T-helper 9 cell (primary cell): ENCODE measurements at places on chromosomes 16 and 17.

DNA sequence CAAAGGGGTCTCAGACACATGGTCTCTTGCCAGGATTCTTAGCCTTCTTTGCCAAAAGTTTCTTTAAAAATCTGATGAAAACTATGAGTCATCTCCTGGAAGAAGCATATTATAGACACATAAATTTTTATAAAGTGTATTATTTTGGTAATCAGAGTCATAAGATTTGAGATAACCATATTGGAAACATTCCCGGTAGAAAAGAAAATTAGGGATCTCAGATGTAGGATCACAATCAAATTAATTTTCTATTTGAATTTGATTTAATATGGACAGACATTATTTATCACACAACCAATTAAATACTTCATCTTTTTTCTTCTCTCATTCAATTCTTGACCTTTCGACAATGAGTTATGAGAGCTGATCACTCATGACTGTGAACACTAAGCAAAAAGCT, 347.7 kb upstream of the CDH8 start:
- no peak for DNase-seq

- DNase-seq: no peak
Observed at GRCh38 chr16:48612611-48613010, 2.6 kb upstream of the N4BP1 start.

DNA sequence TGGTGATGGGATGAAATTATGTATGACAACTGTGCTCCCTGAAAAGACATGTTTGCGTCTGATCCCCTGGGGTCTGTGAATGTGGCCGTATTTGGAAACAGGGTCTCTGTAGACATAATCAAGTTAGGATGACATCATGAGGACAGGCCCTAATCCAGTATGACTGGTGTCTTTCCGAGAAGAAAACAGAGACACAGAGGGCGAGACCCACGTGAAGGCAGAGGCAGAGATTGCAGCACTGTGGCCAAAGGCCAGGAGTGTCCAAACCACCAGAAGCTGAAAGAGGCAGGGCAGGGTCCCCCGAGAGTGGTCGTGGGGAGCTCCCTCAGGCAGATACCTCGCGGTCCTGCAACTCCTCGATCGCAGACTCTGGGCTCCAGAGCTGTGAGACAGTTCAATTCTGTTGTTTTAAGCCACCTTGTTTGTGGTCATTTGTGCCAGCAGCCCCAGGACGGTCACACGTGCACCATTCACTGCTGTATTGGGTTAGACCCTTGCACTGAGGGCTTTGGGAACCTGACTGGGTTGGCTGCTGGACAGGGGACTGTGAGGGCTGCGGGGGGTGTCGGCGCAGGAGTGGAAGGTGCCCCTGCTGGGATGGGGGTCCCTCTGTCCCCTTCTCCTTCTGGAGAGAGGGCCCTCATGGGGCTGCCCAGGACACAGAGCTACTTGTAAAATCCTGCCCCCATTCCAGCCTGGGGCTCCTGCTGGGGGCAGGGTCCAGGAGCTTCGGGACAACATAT, 27.7 kb downstream of the METRNL start:
- DNase-seq: no peak

DNA sequence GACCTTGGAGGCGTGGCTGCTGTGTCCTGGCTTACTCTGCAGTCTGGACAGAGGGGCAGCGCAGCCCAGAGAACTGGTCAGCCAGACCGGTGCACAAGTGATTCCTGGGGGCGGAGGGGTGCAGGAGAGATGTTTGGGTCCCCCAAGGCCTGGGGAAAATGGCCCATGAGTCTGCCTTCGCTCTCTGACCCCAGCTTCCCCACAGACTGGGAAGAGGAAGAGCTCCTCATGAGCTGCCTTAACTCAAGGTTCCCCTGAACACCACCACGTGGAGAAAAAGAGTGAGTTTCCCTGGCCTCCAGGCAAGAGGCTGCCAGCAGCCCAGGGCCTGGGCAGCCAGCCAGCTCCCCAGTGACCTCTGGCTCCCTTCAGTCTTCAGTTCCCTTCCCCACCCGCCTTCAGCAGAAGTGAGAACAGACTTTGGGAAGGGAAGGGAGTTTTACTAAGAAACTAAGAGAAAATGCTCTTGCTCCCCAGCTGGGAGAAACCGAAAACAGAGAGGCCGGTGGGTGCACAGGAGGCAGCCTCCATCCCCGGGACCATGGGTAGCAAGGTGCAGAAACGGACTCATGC, 2.0 kb upstream of the C17orf99 start:
- DNase-seq: no peak

- DNase-seq: no peak
Observed at GRCh38 chr17:27631411-27631760, 398 bp downstream of the LGALS9 start.

DNA sequence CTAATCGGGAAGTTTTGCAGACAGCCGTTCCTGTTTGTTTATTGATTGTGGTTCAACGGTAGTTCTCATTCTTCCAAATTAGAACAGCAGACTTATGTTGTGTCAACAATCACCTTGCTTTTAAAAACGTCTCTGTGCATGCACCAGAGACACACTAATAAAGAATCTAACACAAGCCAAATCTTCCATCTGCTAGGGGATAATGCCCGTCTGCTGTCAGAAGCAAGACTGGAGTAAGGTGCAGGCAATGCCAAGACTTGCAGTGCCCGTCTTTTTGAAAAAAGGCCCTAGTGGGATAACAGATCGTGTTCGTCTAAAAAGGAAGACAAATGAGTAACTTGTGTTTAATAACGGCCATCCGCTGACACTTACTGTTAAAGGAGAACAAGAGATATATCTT, 158.4 kb downstream of the KCNJ2 start:
- no peak for DNase-seq

- DNase-seq: no peak
Observed at GRCh38 chr17:44829523-44830358, at the start of gene GJC1. Gene GJC1 (minus strand): TSS chr17:44830287. CDS start chr17:44805817, 24,470 bp downstream.

DNA sequence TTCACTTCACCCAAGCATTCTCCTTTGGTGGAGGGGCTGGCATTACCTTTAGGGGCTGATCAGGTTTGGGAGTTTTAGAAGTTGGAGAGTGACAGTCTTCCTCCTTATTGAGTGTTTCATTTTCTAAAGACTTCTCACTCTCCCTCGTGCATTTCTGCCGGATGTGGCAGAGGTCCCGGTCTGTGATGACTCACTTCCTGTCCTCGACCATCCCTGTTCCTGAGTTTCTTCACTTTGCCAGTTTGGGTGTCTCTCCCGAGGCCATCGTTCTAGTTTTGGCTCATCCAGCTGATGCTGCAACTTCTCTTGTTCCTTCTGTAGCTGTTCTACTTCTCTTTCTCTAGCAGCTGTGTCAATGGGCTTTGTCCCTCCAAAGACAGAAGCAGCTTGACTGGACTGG, 104.3 kb downstream of the PHKB start:
- DNase-seq: no peak

GRCh38 chr16:10528635-10529034, 51.8 kb downstream of the EMP2 start:
- DNase-seq: no peak

- no peak for DNase-seq
Observed at GRCh38 chr17:41060052-41060604, at the start of gene KRTAP2-3. Gene KRTAP2-3 (minus strand): TSS chr17:41060114. CDS start chr17:41060050, 64 bp downstream.

DNA sequence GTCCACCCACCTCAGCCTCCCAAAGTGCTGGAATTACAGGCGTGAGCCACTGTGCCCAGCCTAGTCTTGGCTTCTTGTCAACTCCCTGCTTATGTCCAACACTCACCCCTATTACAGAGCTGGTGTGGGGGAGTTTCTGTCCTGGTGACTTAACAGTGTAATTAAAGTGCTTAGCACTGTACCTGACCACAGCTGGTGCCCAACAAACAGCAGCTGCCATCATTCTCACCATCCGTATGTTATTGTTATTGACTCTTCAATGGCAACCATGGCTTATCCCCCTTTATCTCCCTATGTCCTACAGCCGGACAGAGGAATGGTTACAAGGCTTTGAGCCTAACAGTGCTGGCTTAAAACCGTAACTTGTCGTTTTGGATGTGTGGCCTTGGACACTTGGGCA, 17.0 kb upstream of the BRCA1 start:
- no peak for DNase-seq

- DNase-seq: no peak
Observed at GRCh38 chr17:81901167-81902022, 643 bp upstream of the NPB start.

GRCh38 chr16:3304370-3304769, 860 bp downstream of the TIGD7 start:
- no peak for DNase-seq

DNA sequence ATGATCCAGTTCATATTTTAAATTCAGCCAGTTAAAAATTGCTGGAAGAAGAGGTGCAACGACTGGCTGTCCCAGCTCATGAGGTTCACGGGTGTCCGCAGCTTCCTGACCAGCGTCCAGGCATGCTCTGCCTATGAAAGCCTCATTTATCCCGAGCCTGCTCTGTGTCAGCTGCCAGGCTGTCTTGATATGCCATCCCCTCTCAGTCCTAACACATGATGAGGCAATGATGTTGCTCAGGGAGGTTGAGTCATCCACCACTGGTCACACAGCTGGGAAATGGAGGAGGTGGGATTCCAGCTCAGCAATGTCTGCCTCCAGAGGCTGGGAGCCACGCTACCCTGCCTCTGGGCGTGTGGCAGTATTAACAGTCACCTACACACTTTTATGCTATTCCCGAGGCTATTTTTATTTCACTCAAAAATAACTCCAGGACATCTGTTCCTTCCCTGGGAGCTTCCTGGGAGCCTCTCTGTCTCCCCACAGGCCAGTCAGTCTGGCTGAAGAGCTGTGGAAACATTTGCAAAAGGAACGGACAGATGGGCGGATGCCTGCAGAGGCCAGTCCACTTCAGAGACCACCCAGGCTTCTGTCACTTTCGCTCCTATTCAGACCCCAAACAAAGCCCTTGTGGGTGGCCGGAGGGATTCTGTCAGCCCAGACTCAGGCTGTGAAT, 22.5 kb downstream of the RAB11FIP4 start:
- no peak for DNase-seq

GRCh38 chr17:80428796-80429195, 13.8 kb downstream of the ENDOV start:
- DNase-seq: no peak

DNA sequence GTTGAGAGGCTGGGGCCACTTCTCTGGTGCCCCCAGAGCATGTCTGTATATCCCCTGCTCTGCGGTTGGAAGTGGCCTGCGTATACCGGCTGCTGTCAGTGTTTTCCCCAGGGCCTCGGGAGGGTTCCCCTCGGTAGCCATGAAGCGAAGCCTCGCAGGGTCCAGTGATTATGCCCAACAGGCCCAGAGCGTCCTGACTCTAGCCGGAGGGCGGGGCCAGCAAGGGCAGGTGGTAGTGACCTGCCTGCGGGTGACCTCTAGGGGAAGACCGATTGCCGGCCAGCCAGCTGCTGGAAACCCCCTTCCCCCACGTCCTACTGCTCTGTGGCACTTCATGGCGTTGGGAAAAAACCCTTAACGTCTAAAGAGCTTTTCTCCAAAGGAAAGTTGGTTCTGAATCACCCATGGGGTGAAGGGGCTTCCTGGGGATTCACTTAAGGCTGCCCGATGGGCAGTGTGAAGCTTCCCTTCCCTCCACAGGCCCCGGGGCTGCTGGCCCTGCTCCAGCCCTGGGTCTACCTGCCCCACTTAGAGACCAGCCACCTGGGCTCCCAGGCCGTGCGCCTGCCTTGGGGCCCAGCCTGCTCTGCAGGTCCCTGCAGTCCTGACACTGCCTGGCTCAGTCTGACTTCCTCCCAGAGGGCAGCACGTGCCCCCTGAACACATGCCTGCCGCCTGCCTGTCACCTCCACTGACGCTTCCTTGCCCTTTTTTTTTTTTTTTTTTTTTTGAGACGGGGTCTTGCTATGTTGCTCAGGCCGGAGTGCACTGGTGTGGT, 72.8 kb downstream of the SOCS1 start:
- no peak for DNase-seq

- DNase-seq: no peak
Observed at GRCh38 chr17:27203241-27203640, 90.7 kb upstream of the WSB1 start.

DNA sequence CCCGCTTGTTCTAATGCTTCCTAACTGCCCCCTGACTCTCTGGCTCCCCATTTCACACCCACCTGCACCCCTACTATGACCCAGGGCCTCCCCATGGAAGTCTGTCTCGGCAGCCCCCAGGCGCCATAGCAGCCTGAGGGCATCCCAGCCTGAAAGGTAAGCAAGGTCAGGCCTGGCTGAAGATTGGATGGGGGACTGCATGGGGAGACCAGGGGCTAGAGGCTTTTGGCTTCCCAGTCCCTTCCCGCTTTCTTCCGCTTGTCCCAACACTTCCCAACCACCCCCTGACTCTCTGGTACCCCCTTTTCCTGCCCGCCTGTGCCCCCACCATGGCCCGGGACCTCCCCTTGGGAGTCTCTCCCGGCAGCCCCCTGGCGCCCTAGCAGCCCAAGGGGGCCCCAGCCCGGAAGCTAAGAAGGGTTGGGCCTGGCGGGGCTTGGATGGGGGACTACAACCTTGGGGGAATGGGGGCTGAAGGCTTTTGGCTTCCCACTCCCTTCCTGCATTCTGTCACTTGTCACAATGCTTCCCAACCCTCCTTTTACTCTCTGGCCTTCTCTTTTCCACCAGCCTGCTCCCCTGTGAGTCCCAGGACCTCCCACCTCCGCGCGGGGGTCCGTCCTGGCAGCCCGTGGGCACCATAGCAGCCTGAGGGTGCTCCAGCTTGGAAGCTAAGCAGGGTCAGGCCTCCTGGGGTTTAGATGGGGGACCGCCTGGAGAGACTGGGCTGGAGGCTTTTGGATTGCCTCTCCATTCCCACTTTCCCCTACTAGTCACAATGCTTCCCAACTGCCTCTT, 2288.4 kb downstream of the TP53TG3F start:
- no peak for DNase-seq

GRCh38 chr17:1146561-1147265, 33.1 kb downstream of the ABR start:
- DNase-seq: no peak

GRCh38 chr17:15944759-15945526, at the start of gene ADORA2B:
Gene ADORA2B (plus strand): TSS chr17:15945130. CDS start chr17:15945249, 119 bp downstream.
- DNase-seq: no peak

DNA sequence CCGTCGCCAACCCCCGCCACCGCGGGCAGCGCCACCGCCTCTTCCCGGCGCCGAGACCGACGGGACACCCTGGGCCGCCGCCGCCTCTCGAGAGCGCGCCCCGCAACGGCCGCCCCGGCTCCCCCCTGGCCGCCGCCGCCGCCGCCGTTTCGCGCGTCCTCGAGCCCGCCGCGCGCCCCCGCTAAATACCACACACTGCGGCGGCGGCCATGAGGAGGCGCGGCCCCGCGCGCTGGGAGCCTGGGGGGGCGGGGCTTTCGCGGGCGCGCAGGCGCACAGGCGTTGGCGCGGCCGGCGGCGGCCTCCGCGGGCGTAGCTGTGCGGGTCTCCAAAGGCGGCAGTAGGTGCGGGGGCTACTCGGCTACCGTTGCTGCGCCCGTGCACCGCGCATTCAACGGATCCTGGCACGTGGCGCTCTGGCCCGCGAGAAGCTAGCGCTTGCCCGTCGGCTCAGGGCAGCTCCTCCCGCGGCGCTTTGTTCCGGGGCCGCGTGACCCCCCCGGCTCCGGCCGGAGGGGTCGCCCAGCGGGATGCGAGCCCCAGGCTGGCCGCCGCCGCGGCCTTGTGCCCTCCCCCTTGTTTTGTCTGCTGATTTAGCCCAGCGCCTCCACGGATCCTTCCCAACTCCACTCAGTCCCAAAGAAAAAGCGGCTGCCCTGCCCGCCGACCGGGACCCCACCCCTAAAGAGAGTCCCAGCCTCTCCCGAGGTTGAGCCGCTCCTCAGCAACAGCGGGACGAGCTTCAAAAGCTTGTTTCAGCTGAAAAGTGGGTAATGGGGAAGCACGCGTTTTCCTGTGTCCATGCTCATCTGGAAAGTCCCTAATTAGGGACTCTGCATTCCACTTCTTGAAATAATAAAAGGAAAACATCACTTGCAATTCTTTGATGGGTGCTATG, at the start of gene SIAH1:
Gene SIAH1, minus strand, starts transcription at position 161 of the 898 bp plus-strand sequence. CDS start 22,985 bp downstream, outside the sequence.
- peak; percentile 88 for DNase-seq
